ENCODE measurements at places on chromosomes 7 and 10. TPM values are rescaled to one million over a fixed set of nuclear protein-coding genes. Genes with fewer than 3 reads are reported as not detected.

OR2F1 gene
- total RNA-seq: not detected

GPR15LG gene
- total RNA-seq: not detected

DNA sequence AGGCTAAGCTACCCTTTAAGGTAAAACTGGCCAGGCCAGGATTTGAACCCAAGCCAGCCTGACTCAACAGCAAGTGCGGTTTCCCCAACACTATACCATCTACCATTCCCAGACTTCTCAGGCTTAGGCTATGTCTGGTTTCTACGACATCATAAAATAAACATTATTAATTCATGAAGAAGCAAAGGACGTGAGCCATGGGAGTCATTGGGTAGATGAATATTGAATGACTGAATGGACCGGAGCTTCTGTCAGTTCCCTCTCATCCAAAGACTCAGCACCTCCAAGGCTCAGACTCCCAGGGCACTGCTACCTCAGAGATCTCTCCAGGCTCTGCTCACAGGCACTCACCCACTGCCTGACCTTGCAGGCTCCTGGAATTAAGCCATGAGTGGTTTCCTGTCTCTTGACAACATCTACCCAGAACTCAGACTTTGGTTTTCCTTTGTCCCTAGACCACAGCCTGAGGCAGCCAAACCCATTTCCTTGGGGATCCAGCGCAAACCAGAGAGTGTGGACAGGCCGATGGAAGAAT, 64.6 kb upstream of the STEAP1B start:
- DNase-seq: peak; percentile 63

DNA sequence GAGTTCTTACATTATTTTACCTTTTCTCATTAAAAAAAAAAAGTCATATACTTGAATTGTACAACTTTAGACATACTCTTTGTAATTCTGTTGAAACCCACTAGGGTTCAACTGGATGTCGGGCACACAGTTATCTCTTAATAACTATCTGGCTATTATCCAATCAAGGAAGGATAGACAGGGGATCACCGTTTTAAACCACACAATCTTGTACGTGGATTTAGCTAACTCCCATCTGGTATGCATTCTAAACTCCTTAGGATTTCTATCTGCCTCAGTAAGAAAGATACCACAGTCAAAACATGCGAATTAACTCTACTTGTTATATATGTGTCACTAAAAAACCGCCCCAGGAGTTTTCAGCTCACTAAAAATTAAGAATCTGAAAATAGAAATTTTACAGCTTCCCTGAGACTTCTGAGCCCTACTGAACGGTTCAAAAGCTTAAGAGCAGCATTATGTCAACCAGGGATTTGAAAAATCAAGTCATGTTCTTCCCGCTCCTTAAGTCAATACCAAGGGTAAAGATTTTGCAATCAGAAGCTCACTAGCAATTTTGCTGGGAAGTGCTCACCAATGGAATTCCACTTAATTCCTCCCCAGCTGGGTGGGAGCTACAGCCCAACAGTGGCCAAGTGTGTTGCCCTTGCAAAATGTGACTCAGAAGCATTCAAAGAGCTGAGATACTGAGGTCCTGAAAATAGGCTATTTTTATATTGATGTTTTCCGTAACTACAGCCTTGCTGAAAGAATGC, 267.0 kb downstream of the FRMD4A start:
- DNase-seq: no peak

GRCh38 chr10:62462461-62462860, 88.3 kb downstream of the ZNF365 start:
- no peak for DNase-seq

FGFBP3 gene
- total RNA-seq: 0.34 TPM

ARHGEF35 gene
- total RNA-seq: 2.2 TPM

DNA sequence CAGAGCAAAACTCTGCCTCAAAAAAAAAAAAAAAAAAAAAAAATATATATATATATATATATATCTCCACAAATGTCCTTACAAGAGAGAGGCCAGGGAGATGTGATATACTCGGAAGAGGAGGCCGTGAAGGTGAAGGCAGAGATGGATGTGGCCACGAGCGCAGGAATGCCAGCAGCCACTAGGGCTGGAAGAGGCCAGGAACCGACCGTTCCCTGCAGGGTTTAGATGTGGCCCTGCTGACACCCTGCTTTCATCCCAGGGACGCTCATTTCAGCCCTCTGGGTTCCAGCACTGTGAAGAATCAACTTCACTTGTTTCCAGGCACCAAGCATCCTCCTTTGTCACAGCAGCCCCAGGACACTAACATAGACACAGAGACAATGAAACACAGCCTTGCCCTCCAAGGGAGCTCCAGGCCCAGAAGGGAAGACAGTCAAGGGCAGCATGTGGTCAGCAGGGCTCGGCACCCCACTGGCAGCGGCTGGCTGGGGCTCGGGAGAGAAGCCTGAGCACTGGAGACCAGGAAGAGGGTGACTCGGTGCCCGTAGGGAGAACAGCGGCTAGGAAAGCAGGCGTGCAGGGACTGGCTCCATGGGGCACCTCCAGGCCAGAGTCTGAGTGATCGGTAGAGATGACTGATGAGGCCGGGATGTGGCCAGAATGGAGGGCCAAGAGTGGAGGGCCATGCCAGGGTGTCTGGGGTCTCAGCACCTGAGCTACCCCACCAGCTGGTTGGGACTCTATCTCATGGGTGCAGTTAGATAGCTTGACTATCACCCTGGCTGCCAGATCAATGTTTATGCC, 7.6 kb downstream of the WDR86 start:
- no peak for DNase-seq

DNA sequence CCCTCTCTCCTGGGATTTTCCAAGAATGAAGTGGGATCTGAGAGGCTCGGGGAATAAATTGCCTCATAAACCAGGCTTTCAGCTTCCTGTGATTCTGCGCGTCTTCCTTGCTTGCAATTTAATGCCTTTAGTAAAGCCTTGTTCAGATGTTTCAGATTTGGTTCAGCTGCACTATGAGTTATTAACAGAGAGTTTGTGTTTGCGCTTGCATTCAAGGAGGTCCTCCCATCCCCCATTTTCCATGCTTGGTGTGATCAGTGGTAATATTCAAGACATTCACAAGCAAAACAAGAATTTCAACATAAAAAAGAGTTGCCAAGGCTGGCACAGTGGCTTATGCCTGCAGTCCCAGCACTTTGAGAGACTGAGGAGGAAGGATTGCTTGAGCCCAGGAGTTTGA, 1068.9 kb downstream of the TYW1 start:
- no peak for DNase-seq

DNA sequence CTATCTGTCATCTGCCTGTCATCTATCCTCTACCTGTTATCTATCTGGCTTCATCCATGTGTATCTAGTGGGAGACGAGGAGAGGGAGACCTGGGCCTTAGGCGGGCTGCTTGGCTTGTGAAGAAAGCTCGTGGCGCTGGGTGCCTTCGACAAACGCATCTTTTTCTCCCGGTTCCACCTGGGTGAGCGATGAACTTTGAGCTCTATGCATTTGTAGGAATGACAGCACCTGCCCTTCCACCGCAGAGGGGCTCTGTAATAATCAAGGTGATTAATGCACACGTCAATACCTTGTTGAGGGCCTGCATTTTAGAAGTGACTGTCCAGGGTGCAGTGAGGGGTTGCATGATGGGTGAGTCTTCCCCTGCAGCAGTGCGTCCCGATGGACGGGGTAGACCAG, 2.6 kb upstream of the VIPR2 start:
- no peak for DNase-seq

FAM13C gene
- 5.3 TPM for total RNA-seq
